Kidney (tissue), 22 donors: ENCODE measurements at places on chromosomes 2 and 18.

GRCh38 chr2:105744909-105745853 lies at the start of gene NCK2:
Gene NCK2 (plus strand): TSS chr2:105744912. CDS start chr2:105855064, 110,152 bp downstream.
- DNase-seq: peak; percentile 83

DNA sequence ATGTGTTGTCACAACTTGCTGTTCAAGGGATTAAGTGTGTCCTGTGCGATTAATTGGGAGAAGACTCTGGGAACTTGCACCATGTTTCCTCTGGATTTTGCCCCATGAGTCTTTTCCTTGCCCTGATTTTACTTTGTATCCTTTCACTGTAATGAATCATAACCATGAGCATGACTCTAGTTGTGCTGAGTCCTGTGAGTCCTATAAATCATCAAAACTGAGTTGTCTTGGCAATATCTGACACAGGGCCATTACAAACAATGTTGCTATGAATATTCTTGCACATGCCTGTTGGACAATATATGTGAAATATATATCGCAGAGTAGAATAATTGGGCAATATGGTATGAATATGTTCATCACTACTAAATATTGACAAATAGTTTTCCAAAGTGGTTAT lies 56.5 kb upstream of the COL5A2 start:
- DNase-seq: no peak

- DNase-seq: no peak
Observed at GRCh38 chr2:239366740-239367139, 34.1 kb downstream of the HDAC4 start.

GRCh38 chr2:238645095-238645494 lies 202.8 kb upstream of the TWIST2 start:
- no peak for DNase-seq

GRCh38 chr2:197628043-197628500 lies 47.3 kb downstream of the RFTN2 start:
- DNase-seq: no peak

GRCh38 chr2:10486601-10487079 lies 38.5 kb upstream of the ODC1 start:
- no peak for DNase-seq

- no peak for DNase-seq
Observed at GRCh38 chr18:70116949-70117348, 88.5 kb downstream of the RTTN start.

DNA sequence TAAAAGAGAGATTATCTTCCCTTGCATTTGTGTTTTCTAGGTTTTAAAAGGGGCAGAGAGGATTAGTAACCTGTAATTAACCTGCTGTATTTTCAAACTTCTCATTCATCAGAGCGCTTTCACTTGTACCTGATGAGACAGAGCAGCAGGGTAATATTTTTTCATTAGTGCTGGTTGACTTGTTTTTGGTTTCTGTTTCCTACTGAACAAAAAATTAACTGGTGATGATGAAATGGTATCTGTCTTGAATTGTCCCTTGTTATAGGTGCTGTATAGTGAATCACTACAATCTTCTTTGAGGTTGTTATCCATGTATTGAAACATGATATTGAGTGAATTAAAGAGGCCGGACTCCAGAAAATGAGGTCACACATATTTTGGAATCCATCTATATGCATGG lies 37.9 kb downstream of the CDH20 start:
- DNase-seq: no peak

DNA sequence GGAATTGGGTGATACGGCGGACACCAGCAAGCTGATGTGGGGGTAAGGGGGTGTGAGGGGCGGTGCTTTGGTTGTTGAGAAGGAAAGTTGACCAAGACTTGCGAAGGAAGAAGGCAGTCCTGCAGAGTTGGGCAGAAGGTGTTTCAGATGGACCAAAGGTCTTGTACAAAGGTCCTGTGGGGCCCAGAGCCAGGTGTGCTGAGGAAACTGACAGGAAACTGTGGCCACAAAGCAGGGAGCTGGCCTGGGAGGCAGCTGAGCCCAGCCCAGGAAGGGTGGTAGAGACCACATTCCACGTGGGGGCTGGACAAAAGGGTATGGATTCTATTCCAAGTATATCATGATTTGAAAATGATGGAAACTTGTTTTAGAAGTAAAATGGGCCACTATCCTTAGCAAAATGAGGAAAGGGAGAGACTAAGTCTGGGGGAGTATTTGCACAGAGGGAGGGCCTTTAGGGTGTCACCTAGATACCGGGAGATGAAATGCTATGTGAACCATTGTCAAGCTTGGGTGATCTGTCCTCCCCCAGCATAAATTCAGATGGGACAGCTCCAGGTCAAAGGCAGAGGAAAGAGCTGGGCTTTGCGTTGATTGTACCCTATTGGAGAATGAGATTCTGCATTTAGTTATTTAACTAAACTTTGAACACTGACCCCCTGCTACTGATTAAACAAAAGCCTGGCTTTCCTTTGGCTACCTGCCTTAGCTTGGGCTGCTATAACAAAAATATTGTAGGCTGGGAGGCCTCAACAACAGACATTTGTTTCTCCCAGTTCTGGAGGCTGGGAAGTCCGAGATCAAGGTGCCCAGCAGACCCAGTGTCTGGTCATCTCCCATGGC lies 4.3 kb upstream of the EDAR start:
- no peak for DNase-seq

- DNase-seq: no peak
Observed at GRCh38 chr18:25112821-25113434, 239.0 kb downstream of the ZNF521 start.

DNA sequence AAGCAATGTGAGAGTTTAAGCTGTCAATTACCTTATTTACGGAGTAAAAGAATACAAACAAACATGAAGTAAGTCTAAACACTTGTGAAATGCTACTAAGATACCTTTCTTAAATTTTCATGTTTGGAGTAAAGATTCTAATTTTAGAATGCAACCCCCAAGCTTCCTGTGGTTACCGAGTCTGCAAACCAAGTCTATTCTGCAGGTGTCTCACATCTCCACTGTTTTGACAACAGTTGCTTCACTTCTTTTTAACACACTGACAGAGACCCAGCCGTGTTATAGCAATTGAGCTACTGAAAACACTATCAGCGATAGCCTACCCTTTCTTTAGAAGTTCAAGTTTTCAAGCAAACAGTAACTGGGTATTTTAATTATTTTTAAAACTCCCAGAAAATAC lies 608.3 kb downstream of the ERBB4 start:
- DNase-seq: no peak

GRCh38 chr2:218039171-218039570 lies 29.9 kb upstream of the RUFY4 start:
- DNase-seq: no peak

- DNase-seq: peak; percentile 84
Observed at GRCh38 chr18:79950515-79951341, 725 bp downstream of the SLC66A2 start.

GRCh38 chr2:165436559-165436958 lies 32.9 kb upstream of the CSRNP3 start:
- no peak for DNase-seq

GRCh38 chr2:219542931-219543595 lies 546 bp downstream of the CHPF start:
- peak; percentile 71 for DNase-seq

GRCh38 chr2:212911011-212911410 lies 240.4 kb downstream of the IKZF2 start:
- DNase-seq: no peak
